Iris pigment epithelial cell (primary cell): ENCODE measurements at places on chromosomes 2 and 18.

- DNase-seq: peak; percentile 37
These were observed 504 bp downstream of the ASAP2 start for GRCh38 chr2:9206991-9207640.

DNA sequence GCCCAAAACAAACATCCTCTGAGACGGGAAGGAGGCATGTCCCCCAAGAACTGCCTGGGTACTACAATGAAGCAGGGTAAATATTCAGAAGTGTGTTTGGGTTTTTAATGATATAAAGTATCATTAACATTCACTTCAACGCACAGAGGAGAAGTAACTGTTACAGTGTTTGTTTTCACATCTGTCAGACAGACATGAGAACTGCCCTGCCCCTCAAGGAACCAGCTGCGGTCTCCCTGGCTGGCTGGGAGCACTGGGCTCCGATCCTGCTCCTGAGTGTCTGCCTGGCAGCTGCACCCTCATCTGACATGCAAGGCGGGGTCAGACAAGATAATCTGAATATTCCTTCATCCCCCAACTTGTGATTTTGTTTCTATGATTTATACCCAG is 75.6 kb downstream of the MBP start:
- peak; percentile 39 for DNase-seq

GRCh38 chr18:69250305-69251151 is 150.2 kb upstream of the DOK6 start:
- DNase-seq: peak; percentile 83

DNA sequence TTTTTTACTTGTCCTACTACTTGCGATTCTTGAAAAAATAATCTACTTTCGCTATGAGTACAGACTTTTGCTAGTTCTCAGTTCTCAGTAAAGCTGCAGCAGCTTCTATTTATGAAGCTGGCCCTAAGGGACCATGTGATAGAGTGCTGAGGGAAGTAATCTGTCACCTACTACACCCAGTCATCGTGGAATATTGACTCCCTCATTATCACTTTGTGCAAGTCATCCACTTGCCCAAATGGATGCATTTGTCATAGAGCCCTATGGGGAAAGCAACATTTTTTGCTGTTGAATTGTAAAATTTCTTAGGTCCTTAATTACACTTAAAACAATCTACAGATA is 1919.8 kb downstream of the SUCLG1 start:
- no peak for DNase-seq

DNA sequence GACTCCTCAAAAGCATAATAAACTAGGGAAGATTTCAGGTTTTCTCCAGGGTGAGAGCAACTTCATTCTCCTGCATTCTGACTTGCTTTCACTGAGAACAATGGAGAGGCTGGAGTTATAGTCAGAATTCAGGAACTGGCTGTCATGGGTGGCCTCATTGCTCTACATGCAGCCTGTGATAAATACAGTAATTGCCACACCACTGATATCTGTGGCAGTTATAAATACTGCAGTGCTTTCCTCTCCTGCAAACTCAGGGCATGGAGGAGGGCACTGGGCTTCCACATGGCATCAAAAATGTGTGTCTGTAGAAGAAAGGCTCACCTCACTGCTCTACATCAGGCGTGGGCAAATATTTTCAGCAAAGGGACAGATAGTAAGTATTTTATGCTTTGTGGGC is 510.2 kb downstream of the ZNF516 start:
- DNase-seq: no peak

GRCh38 chr2:112993831-112994230 is 11.4 kb upstream of the IL36A start:
- DNase-seq: no peak

- DNase-seq: no peak
These were observed 662.2 kb upstream of the CNTNAP5 start for GRCh38 chr2:123362671-123363440.

GRCh38 chr2:15758848-15759247 is 167.2 kb downstream of the DDX1 start:
- no peak for DNase-seq

GRCh38 chr2:173286153-173286809 is 68.4 kb upstream of the CDCA7 start:
- no peak for DNase-seq

DNA sequence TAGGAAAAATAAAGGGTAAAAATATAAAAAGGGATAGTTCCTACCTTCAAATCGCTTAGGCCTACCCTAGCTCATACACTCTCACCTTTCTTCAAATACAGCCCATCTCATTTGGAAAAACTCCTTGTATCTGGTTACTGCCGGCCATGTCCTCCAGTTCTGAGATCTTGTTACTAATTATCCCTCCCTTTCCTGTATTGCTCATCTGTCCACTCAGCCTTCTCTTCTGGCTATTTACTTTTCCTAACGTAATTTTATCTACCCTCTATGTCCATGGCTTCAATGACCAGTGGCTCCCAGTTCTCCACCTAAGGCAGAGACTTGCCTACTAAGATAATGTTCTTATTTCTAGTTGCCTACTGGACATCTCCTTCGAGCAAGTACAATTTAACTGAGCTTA is 342.9 kb upstream of the ACVR2A start:
- no peak for DNase-seq

DNA sequence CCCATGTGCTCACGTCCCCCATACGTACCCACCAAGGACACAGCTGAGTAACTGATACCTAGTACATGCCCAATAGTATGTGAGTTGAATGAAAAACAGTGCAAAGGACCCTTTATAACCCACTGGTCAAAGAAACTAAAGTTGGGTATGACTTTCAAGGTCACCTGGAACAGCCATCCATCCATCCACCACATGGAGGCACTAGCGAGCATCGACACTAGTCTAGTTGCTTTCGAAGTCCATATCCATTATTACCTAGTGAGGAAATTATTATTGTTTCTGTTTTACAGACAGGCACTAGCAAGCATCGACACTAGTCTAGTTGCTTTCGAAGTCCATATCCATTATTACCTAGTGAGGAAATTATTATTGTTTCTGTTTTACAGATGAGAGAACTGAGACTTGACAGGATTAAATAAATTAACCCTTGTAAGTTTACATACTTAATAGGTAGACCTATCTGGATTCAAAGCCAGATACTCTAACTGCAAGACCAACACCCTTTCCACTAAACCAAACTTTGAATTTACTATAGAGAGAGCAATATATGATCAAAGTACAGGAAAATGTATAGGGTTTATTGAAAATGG is 233.7 kb downstream of the METTL4 start:
- DNase-seq: peak; percentile 31

DNA sequence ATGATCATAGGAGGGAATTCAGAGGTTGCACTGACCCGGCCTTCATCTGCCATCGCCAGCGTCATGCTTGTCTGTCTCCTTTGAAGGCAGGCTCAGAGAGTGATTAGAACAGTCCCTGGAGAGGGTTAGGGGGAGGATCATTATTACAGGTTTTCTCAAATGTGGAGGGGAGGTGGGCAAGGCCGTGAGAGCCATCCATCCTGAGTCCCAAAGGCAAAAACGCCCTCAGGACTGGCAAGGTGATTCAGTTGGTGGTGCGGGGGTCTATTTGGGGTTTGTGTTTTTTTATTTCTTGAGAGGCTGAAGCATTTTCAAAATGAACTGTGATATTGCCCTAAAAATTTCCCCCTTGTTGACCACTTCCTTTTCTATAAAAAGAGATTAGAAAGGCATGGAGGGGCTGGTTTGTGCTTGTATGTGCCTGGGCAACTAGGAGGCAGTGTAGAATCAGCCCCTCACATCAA is 39.3 kb upstream of the GYPC start:
- DNase-seq: no peak

- DNase-seq: no peak
These were observed 1410.3 kb upstream of the LRRTM1 start for GRCh38 chr2:81714817-81715216.

- DNase-seq: no peak
These were observed 134.8 kb downstream of the DTNA start for GRCh38 chr18:34844732-34845459.

DNA sequence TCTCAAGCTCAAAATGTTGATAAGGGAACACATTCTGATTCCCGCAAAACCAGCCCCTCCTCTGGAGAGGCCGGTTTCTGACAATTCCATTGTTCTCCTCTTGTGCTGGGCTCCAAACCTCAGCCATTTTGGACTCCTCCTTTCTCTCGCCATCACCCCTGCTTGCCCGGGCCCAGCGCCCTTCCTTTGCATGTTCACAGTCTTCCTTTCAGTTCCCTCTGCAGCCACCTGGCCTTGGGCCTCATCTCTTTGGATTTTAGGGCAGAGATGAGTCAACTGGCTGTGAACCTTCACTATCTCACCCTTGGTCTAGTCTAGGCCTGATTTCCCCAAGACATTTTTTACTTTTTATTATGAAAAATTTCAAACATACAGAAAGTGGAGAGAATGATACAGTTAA is 155.9 kb upstream of the MAP3K20 start:
- no peak for DNase-seq

DNA sequence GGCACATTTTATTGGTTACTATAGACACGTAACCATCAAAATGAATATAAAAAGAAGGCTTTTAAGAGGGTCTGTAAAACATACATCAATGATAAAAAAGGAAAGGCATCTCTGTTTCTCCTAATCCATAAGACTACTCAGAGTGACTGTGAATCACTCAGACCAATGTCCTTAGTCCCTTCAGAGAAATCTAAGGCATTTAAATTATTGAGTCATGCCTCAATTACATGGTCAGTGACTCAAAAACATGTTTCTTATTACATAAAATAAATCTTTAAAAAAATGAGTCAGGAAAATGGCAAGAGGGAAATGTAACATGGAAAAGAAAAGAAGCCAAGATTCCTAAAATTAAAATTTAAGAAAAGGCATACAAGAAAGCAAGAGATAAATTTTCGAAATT is 146.6 kb downstream of the ERBB4 start:
- DNase-seq: peak; percentile 10

DNA sequence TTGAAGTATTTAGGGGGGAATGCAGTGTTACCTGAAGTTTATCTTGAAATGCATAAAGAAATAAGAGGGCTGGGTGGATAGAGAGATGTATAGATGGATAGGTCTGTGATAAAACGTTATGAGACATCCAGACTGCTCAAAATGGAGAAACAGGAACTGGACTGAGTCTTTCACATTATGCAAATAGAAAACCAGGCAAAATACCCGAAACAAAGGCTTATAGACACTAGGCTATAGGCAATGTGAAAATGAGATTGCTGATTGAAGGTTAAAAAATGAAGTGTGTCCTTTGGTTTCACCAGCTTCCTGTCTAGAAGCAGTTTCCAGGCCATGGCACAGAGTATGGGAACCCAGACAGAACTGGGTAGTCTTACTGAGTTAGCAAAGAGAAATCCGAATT is 24.9 kb upstream of the SLC3A1 start:
- no peak for DNase-seq

DNA sequence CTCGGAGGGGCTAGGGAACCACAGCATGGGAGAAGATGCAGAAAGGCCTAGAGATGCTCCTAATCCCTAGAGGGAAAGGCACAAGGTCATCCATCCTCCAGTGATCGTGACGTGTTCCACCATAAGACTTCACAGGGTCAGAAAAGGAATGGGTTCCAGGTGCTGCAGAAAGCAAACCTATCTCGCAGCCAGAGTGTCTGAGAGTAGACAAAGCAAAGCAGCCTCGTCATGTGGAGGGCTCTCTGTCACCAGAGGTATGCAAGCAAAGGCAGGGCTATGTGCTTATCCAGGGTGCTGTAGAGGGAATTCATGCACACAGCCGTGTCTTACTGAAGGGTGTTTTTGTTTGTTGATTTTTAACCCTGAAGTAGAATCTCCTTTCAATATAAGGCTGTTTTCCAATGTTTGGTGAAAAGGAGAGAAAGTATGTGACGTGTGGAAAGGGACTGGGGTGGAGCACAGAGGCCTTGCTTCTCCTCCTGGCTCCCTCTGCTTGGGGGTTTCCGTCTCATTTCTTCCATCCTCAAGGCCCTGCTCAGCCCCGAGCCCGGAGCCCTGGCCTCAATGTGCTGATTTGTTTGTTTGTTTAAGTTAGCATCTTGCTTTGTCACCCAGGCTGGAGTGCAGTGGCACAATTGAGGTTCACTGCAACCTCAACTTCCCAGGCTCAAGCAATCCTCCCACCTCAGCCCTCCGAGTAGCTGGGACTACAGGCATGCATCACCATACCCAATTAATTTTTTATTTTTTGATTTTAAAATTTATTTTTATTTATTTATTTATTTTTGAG is 3.0 kb downstream of the GPR55 start:
- no peak for DNase-seq

DNA sequence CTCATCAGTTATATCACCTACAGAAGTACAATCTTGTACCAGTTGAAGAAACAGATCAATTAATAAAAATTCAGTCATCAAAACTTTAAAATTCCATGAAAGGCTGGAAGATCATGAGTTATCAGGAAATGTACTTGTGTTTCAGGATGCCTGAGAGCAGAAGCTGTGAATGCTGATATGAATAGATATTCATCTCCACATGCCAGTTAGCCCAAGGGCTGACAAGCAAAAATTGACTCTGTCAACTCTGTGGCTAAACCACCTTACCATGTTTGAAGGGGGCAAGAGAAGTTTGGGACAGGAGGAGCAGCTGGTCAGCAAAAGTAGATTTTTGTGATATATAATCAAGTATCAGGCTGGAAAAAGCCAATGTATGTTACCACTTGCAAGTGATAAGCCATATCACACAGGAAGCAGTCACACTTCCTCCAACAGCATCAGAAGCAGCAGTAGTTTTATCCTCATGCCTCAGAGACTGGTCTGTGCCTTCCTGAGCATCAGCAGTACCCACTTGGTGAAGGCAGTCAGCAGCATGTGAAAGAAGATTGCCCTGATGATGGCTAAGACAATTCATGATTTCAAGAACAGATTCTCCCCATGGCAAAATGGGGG is 328.2 kb upstream of the CNTNAP5 start:
- DNase-seq: no peak

DNA sequence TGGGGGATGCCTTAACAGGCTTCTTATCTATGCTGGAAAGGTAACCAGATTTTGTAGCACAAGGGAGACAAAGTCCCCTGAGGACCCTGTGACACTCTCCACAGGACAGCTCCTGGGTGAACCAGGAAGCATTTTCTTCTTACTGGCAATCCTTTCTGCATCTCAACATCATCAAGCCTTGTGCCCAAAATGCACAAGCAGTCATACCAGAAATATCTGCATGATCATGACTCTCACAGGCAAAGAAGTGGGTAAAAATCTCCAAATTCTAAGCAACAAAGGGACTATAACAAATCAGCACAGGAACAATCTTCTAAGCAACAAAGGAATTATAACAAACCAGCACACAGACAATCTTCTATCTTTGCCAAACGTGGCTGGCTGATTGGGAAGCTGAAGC is 99.1 kb upstream of the CD226 start:
- no peak for DNase-seq

DNA sequence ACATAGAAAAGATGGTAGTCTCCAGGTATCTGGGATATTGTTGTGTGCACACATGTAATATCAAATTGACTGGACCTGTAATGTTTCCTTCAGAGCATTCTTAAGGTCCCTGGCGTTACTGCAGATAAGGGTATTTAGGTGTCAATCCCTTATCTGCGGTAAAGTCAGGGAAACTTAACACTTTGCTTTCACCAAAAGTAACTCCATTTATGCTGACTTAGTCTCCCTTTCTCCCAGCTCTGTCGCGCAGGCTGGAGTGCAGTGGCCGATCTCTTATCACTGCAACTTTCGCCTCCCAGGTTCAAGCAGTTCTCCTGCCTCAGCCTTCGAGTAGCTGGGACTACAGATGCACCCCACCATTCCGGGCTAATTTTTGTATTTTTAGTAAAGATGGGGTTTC is 1.8 kb downstream of the CNNM3 start:
- no peak for DNase-seq
